ENCODE measurements at places on chromosomes 2 and 18. TPM values are rescaled to one million over a fixed set of nuclear protein-coding genes. Genes with fewer than 3 reads are reported as not detected.

DNA sequence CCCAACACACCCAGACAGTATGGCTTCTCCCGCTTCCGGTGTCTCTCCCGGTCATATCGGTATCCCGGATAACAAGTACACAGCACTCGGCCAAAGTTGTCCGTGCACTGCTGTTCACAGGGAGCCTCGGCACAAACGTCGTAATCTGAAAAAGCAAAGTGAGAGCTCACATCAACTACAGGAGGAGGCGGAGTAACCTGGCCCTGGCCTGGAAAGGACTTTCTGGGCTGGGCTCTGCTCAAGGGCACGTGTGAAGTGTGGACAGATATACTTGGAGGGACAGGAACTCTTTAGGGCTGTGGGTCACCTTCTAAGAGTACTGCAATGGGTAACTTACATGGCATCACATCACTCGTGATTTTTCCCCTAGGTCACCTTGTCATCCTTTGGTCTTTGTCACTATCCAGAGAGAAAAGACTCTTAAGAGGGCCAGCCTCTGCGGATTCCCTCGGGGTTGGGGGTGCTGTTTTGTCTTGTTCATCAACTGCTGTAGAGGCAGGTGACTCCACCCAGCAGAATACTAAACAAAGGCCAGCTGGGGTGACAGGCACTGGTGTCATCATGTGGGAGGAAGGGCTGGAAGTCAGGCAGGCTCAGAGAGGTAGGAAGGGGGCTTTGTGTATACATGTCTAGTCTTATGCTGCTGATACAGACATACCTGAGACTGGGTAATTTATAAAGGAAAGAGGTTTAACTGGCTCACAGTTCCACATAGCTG is 110.6 kb upstream of the LMAN1 start:
- DNase-seq: no peak

DNA sequence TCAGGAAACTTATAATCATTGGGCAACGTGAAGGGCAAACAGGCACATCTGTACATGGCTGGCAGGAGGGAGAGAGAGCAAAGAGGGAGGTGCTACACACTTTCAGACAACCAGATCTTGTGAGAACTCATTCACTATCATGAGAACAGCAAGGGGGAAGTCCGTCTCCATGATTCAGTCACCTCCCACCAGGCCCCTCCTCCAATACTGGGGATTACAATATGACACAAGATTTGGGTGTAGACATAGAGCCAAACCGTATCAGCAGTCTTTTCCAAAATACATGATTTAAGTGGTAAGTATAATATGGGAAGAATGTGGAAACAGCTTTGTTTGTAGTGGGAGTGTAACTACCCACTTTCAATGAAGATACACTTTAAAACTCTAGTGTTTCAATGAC is 65.0 kb downstream of the EPB41L5 start:
- no peak for DNase-seq

- DNase-seq: no peak
These were observed 44.3 kb upstream of the ASB1 start for GRCh38 chr2:238382381-238382781.

DNA sequence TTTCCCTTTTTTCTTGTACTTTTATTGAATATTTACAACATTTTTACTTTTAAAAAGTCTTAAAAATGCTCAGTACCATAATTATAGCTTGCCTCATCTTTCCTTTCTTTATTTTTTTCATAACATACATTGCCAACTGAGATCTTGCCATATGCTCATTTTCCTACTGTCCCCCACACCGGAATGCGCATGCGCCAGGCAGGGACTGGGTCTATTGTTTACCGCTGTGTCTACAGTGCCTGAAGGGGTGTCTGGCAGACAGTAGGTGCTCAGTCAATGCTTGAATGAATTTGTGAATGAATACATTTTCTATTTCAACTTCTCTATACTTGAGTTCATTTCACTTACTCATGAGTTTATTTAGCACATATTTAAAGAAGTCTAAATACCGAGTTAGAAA is 158.0 kb downstream of the CYP26B1 start:
- no peak for DNase-seq

DNA sequence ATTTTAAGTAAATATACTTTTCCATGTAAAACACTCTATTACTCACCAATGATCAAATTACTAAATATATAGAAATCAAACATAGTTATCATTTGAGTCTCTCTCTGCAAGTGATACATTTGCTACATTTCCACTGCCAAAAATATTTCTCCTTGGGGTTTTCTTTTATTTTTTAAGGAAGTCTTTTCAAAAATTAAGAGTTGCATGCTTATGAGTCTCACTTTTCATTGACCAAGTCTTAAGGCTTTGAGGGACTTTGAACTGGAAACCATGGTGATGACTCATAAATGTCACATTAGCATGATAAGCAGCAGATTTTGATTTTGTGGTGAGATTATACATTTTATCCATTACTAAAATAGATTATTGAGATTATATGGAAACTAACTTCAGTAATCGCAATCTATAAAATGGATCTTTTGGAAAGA is 152.9 kb downstream of the FAM124B start:
- peak; percentile 20 for DNase-seq

- no peak for DNase-seq
These were observed 84.2 kb downstream of the DTNA start for GRCh38 chr18:34794348-34794747.

GRCh38 chr2:149819356-149819957 is 231.9 kb upstream of the MMADHC start:
- no peak for DNase-seq

- no peak for DNase-seq
These were observed 94.0 kb downstream of the LAMA1 start for GRCh38 chr18:7023581-7023980.

- peak; percentile 25 for DNase-seq
These were observed 17.2 kb upstream of the LYPD6B start for GRCh38 chr2:149021271-149021719.

GRCh38 chr2:25000036-25000435 is 28.3 kb upstream of the DNAJC27 start:
- DNase-seq: no peak

GRCh38 chr2:106566050-106566449 is 78.9 kb downstream of the CD8B2 start:
- no peak for DNase-seq

- no peak for DNase-seq
These were observed 12.8 kb downstream of the ANKRD62 start for GRCh38 chr18:12106471-12106870.

GRCh38 chr2:4873364-4873763 is 818.8 kb upstream of the SOX11 start:
- DNase-seq: no peak

Gene REG3G
- polyA plus RNA-seq: not detected

Gene CD302
- 13.7 TPM for polyA plus RNA-seq

Gene CENPA
- polyA plus RNA-seq: 21.2 TPM

Gene XIRP2
- polyA plus RNA-seq: 0.20 TPM

Gene ITGA4
- polyA plus RNA-seq: 44.6 TPM

Gene CCBE1
- polyA plus RNA-seq: 178 TPM

Gene SLC4A3
- polyA plus RNA-seq: 0.93 TPM

Gene EVA1A
- polyA plus RNA-seq: 22.8 TPM

Data from fibroblast of lung (primary cell).